ENCODE measurements at places on chromosomes 4 and X.

DNA sequence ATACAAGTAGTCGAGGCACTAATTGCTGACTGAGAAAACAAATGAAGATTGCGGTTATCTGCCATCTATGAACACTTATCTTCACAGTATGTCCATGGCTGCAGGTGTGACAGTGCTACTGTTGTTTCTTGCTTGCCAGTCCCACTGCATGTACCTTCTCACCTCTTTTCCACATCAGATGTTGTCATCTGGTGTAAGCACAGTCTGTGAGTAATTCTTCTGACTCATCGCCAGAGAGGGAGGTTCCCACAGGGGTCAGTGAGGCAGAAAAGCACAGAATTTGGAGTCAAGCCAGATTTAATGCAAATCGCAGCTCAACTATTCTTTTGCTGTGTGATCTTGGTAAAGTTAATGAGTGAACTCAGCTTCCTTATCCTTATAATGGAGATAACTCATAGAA, 144.4 kb downstream of the GLRA2 start:
- DNase-seq, result no peak

GRCh38 chrX:140503714-140504351, 1.0 kb downstream of the SOX3 start:
- DNase-seq, result no peak

- DNase-seq, result peak; percentile 0
Observed at GRCh38 chrX:64093761-64094160, 111.7 kb downstream of the AMER1 start.

- no peak for DNase-seq
Observed at GRCh38 chr4:177263818-177264217, 45.9 kb upstream of the NEIL3 start.

DNA sequence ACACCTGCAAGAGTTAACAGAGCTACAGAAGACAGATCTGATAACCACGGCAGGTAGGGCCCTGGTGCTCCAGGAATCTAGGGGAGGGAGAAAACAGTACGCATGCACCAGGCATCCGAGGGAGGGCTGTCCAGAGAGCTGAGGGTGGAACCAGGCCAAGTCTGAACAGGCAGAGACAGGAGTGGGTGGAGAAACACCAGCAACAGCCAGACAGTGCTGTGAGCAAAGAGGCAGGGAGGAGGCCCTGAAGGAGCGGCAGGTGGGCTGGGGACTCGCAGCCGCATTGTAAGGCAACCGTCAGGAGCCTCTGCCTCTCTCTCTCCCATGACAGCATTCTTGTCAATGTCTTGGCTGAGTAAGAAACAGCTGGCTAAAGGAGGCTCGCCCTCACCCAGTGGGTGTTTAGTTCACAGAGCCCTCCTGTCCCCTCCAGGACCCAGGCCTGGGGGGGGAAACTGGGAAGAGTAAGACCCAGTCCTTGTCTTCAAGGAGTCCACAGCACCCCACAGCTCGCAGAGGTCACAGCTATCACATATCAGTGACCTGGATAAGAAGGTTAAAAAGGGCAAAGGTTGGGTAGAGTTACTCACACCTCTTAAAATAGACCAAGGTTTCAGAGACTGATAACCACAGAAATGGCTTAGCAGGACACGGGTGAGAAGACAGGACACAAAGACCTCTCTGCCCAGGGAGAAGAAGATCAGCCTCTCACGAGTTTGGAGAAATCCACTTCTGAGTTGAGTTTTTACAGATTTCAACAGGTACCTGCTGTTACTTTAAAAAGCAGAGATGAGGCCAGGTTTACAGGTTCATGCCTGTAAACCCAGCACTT, 10.5 kb downstream of the ACSL1 start:
- DNase-seq, result no peak

DNA sequence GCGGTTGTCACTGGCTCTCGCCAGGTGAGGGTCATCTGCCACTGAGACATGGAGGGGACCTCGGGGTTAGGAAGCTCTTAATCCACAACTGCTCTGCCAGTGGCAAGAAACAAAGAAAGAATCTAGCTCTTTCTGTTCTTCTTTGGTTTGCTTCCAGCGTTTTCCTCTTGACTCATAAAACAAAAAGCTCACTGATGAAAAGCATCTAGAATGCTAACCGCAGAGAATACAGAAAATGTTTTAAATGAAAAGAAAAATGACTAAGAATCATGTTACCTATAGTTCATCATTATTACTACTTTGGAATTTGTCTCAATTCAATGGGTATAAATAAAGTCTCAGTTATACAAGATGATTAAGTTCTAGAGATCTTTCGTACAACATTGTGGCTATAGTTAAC, 274.8 kb upstream of the TENM3 start:
- no peak for DNase-seq

- no peak for DNase-seq
Observed at GRCh38 chr4:89755220-89755619, 81.7 kb downstream of the SNCA start.

DNA sequence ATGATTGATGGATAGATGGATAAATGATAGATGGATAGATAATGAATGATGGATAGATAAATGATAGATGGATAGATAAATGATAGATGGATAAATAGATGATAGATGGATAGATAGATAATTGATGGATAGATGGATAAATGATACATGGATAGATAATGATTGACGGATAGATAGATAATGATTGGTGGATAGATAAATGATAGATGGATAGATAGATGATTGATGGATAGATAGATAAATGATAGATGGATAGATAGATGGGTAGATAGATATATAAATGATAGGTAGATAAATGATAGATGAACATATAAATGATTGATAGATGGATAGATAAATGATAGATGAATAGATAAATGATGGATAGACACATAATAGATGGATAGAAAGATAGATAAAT, 49.5 kb upstream of the SHOX start:
- no peak for DNase-seq

- DNase-seq, result no peak
Observed at GRCh38 chr4:168540503-168541265, 43.8 kb downstream of the PALLD start.

- DNase-seq, result no peak
Observed at GRCh38 chrX:153410888-153411254, 401 bp upstream of the ZFP92 start.

DNA sequence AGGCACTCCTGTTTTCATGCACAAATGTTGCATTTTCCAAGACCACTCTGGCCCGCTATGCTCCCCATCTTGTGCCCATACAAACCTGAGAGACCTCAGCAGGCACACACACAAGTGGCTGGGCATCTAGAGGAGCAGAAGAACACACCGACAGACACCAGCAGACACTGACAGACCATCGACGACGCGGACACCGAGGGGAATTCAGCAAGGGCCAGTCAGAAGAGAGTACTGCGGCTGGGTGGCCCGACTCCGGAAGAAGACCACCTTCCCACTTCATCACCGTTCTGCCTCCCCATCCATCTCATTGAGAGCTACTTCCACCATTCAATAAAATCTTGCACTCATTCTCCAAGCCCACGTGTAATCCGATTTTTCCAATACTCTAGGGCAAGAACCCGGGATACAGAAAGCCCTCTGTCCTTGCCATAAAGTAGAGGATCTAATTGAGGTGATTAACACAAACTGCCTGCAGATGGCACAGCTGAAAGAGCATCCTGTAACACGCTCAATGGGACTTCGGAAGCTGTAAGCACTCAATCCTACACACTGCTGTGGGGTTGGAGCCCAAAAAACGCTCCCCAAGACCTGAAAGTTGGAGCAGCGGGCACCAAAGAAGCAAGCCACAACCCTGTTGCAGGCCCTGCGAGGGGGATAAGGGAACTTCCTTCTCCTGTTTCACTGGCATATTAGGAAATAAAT, 780.9 kb downstream of the ARAP2 start:
- no peak for DNase-seq

DNA sequence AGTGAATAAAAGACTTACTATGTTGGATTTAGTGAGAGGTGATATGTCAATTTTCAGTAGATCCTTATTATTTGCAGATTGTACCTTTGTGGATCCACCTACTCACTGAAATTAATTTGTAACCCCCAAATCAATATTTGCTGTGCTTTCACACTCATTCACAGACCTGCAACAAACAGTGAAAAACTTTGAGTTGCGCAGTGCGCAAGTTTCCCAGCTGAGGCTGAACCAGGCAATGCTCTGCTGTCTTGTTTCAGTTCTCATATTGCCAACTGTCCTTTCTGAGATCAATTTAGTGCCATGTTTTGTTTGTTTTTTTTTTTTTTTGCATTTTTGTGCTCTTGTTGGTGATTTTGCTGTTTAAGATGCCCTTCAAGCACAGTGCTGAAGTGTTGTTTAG, 40.8 kb upstream of the LEF1 start:
- DNase-seq, result no peak

DNA sequence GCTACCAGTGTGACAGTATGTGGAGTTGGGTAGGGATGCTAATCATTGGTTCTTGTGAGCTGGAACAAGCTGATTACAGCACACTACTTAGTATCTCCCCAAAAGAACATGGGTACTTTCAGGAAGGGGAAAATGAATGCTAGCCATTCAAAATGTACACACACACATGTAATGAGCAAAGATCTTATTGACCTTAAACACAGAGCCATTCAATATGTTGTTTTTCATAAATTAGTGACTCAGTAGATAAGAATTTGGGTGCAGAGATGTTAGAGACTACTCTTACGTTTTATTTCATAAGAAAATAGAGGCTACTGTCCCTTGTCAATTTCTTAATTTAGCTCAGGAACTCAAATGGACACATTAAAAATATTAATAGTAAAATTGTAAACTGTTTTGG, 509.5 kb upstream of the ATOH1 start:
- no peak for DNase-seq

DNA sequence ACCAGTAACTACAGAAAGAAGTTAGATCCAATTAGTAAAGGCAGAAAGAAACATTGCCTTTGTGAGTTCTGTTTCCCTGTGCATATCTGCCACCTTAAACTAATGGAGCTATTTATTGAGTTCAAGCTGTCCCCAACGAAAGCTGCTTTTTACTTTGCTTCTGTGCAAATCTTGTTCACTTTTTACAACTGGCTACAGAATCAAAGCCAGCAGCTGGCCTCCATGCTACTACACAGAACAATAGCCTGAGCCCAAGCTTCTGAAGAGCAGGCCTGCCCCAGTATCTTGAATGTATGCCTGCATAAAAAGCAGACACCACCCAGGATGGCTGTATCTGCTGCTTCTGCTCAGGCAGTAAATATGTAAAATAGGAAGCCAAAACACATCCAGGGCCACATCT, 28.1 kb downstream of the ANK2 start:
- no peak for DNase-seq

GRCh38 chr4:52915730-52916300, 53.7 kb downstream of the RASL11B start:
- DNase-seq, result no peak

DNA sequence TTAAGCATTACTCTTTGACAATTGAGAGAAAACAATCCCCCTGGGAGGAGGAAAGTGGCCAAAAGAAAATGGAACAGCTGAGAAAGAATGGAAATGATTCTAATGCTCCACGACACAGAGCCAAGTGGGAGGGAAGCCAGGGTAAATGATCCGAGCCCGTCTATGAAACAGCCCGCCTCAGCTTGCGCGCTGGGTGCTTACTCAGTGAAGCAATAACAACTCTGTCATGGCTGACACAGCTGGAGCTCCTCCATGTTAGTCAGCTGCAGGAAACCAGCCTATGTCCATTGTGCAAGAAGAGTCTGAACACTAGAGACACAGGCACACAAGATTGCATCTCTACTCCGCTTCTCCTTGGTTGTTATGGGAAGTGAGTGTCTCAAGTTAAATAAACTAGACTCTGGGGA, 19.3 kb downstream of the NOA1 start:
- DNase-seq, result no peak

DNA sequence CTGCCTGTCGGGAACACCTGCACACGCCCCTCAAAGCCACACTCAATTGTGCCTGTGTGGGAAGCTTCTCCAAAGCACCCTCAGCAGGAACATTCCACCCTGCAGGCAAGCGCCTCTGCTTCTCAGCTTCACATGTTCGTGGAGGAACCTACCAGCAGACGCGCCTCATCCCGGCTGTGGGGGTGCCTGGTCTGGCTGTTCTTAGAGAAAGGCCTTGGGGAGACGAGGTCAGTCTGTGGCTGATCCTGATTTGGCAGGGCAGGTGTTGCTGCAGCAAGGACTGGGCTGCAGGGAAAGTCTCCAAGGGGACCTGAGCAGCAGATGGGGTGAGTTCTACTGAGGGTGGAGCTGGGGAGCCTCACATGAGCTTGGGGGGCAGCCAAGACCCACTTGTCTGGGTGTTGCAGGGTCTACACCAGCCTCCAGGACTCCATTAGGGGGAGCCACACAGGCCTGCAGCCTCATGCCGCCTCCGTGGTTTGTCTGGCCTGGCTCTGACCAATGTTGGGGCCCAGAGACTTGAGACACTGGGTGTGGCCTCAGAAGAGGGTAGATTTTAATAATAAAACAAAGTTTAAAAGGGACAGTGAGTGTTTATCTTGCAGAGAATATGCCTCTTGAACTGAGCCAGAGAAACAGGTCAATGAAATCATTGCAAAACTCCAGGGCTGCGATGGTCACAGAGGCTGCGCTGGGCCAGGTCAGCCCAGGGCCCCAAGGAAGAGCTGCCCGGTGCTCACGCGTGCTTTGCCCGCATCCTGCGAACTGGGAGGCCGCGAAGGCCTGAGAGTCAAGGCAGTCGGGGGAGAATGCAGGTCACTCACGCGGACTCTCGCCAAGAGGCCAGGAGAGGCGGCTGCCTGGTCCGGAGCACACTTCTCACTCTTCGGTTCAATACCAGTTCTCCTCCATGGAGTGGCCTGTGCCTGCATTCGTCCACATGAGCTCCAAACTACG, 21.1 kb downstream of the RNF212 start:
- DNase-seq, result no peak

- no peak for DNase-seq
Observed at GRCh38 chr4:47367761-47368160, 95.7 kb downstream of the COMMD8 start.

- no peak for DNase-seq
Observed at GRCh38 chrX:16488959-16489358, 161.0 kb upstream of the S100G start.

- DNase-seq, result peak; percentile 0
Observed at GRCh38 chrX:32448945-32449344, 762.4 kb downstream of the DMD start.

DNA sequence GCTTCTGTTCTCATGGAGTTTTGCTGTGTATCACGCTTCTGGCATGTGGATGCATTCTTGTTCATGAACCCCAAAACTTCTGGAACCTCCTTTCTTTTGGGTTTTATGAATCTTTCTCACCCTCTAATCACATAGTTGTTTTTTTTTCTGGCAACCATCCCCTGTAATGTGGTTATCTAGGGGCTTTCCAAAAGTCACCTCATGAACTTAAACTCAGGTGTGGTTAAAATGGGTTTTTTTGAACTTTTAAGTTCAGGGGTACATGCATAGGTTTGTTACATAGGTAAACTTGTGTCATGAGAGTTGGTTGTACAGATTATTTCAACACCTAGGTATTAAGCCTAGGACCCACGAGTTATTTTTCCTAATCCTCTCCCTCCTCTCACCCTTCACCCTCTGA, 1099.4 kb upstream of the SLIT2 start:
- DNase-seq, result no peak

Data from CD4-positive, alpha-beta T cell treated with Interleukin-10 for 1 hour (primary cell).